ENCODE measurements at places on chromosomes 2 and 18.
A peak's percentile ranks its signal among the peaks of the same experiment; 100 is the strongest.

DNA sequence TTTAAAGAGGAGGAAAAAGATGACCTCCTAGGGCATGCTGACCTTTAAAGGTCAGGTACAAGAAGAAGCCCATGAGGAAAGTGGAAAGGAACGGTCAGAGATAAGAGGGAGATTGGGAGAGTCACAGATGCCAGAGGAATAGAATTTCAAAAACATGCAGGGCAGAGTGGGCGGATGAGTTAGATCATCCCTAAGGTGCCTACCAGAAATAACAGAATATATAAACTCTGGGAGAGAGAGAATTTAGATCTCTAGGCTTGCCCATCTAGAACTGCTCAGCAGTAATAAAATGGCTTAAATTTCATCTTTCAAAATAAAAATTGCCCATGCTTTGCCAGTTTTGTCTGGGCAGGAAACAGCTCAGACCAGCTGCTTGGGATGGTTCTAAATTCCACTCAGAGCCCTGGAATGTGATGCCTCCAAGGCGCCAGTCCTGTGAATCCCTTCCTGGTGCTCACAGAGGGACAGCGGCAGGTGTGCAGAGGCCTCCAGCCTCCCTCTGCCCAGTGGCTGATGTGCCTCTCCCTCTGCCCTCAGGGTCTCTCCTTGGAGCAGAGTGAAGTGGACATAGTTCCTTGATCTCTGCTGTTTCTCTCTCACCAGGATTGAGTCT, 130.9 kb downstream of the ANTXR1 start:
- DNase-seq, result no peak

DNA sequence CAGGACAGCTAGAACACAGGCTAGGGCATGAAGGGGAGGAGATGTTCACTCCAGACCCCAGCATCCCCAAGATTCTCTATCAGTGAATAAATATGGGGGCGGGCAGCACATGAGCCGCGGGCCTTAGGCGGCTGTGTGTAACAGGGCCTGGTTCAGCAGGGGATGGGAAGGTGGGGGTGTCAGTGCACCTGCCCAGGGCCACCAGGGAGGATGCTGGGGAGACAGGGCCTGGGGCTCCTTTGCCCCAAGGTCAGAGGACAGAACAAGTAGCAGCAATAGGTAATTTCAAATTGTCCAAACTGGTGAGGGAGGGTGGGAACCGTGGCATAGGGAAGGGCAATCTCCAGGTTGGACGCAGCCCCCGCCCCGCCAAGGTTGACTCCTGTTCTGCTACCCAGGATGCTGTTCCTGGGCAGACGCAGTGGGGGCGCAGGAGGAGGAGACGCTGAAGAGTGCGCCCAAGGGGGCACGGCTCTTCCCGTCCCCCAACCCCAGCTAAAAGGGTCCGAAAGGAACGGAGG, 16.2 kb downstream of the CYP26B1 start:
- no peak for DNase-seq

DNA sequence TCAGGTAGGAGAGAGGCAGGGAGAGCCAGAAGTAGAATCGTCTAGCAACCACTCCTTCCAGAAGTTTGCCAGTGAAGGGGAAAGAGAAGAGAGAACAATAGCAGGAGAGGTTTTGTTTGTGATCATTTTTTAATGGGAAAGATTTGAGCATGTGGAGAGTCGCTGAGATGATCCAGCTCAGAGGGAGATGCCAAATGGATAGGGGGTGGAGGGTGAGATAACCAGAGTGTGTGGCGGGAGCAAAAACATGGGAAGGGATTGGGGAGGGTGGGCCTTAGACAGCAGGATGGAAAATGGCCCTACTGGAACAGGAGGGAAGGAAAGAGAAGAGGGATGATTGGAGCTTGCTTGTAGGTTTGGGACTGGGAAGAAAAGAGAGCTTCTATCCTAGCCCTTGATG, 269.8 kb downstream of the GLI2 start:
- no peak for DNase-seq

DNA sequence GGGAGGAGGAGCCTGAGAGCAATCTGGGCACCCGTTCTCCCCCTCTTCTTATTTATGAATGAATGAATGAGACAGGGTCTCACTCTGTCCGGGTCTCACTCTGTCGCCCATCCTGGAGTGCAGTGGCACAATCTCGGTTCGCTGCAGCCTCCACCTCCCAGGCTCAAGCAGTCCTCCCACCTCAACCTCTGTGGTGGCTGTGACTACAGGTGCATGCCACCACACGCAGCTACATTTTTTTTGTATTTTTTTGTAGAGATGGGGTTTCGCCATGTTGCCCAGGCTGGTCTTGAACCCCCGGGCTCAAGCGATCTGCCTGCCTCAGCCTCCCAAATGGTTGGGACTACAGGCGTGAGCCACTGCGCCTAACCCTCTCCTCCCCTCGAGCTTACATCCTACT, 198.4 kb downstream of the NEDD4L start:
- no peak for DNase-seq

DNA sequence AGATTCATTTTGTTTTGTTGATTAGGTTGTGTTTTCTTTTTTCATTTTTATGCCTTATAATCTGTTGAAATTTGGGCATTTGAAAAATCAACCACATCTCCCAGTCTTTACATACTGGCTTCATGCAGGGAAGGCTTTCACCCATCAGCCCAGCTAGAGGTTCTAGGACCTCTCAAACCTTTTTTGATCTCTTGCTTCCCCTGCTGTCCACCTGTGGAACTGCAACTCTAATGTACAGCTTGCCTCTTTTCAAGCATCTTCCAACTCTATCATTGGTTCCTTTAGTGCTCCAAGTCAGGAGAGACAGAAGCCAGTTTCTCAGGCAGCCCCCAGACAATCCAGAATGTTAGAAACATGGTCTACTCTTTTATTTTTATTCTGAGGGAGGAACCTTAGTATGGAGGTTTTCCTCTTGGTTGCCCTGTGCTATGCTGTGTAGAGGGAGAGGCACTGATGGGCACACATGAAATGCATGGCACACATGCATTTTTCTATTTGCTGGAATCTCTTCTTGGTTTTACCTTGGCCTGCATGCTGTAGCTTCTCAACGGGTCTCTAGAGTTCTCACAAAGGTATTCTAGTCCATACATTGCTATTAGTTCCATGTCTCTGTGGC, 107.2 kb upstream of the L3MBTL4 start:
- DNase-seq, result peak; percentile 25

- DNase-seq, result no peak
Observed at GRCh38 chr2:19714926-19715325, 186.9 kb downstream of the TTC32 start.

GRCh38 chr2:73716543-73717250, 20.4 kb downstream of the TPRKB start:
- no peak for DNase-seq

- DNase-seq, result no peak
Observed at GRCh38 chr18:21277578-21277977, 35.5 kb downstream of the GREB1L start.
